ENCODE measurements at places on chromosomes 2 and 18.
A peak's percentile ranks its signal among the peaks of the same experiment; 100 is the strongest.

DNA sequence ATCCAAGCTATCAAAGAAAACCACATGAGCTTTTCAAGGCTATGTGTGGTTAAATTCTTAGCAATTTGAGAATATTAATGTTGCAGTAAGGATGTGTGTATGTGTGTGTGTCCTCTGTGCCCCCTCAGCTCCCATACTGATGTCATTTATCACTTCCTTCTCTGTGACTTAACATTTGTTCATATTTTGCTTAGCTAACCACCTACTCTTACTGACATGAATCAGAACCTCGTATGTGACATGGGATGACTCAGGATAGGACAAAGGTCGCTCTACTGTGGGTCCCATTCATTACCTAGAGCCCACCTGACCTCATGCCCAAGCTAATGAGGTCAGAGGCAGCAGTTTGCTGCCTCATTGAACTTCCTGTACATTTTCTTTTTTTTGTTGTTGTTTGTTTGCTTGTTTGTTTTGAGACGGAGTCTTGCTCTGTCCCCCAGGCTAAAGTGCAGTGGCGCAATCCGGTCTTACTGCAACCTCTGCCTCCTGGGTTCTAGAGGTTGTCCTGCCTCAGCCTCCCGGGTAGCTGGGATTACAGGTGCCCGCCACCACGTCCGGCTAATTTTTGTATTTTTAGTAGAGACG, 36.3 kb downstream of the MOGAT1 start:
- no peak for DNase-seq

GRCh38 chr2:206311026-206311425, 36.6 kb downstream of the ZDBF2 start:
- DNase-seq, result no peak

GRCh38 chr2:213627835-213628460, 343.7 kb downstream of the SPAG16 start:
- DNase-seq, result no peak

- peak; percentile 98 for DNase-seq
These were observed at the start of gene NDUFV2 for GRCh38 chr18:9102508-9103375. NDUFV2 (plus strand) TSS chr18:9102699; CDS start chr18:9102744, 45 bp downstream.

DNA sequence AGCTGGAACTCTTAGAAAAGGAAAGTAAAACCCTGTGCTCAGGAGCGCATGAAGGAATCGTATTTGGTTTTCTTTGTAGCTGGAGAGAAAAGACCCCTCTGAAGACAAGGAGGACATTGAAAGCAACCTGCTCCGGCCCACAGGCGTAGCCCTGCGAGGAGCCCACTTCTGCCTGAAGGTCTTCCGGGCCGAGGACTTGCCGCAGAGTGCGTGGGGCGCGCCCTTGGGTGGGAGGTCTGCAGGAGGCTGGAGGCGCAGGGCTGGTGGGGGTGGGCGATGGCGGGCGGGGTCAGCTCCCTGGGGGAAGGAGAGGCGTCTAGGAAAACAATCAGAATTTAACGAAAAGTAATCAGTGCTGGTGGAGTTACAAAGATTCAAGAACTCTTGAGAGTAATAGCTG, 72.8 kb downstream of the DYSF start:
- no peak for DNase-seq

- peak; percentile 64 for DNase-seq
These were observed 11.9 kb upstream of the AGFG1 start for GRCh38 chr2:227460070-227460485.

- DNase-seq, result no peak
These were observed 114.1 kb downstream of the CABLES1 start for GRCh38 chr18:23249348-23249747.

GRCh38 chr2:236051351-236051750, 116.8 kb downstream of the GBX2 start:
- no peak for DNase-seq

- no peak for DNase-seq
These were observed 312.7 kb downstream of the CELF4 start for GRCh38 chr18:37252854-37253393.

DNA sequence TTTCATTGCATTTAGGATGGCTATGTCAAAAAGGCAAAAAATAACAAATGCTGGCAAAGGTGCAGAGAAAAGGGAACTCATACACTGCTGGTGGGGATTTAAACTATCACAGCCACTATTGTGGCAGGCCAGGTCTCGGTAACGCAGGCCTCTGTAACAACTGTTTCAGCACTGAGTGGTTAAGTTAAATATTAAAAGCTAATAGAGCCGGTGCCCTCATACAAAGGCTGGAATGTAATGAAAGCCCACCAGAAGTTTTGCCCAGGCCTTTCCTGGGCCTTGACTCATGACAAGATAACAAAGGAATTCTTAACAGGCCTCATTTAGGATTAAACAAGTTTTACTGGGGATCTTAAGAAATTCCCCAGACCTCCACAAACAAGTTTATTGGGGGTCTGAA, 10.7 kb downstream of the MERTK start:
- DNase-seq, result no peak

DNA sequence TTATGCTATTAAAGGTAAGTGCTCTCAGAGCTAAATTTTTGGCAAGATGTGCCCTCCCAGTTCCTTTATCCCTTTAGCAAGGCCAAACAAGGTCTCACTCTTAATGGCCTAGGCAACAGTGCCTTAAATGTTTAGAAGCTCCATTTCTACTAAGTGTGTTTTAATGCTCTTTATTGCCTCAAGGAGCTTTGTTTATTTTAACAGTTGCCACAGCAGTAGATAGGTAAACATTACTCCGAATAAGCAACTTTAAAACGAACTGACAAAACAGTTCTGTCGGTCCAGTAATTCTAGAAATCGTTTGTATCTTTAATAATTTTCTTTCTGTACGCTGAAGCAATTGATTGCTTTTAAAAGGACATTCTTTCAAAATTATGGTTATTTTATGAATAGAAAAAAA, 74.5 kb downstream of the PIEZO2 start:
- no peak for DNase-seq

GRCh38 chr2:172226244-172227061, 123.8 kb upstream of the DLX2 start:
- DNase-seq, result no peak

GRCh38 chr2:75041731-75042600, 83.5 kb downstream of the POLE4 start:
- no peak for DNase-seq

GRCh38 chr2:233351423-233351822, 2.9 kb upstream of the DGKD start:
- no peak for DNase-seq

DNA sequence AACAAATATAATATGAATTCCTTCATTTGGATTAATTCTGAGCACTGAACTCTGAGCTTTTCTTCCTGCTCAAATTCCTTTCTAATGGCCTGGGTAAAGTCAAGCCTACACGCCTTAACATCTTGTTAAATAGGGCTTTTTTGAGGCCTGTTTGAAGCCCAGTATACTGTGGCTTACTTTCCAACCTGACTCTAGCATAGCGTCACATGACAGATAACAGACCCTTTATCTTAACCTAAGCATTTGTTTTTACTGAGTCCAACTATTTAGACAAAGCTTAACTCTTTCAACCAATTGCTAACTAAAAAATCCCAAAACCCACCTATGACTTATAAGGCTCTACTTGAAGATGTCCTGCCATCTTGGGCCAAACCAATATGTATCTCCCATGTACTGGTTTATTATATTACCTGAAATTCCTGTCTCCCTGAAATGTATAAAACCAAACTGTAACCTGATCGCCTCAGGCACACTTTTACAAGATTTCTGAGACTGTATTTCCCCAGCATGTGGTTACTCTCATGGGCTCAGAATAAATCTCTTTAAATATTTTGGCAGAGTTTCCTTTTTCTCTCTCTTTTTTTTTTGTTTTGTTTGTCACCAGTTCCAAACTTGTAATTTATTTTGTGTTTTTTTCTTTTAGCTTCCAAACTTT, 271.1 kb upstream of the VWC2L start:
- no peak for DNase-seq

DNA sequence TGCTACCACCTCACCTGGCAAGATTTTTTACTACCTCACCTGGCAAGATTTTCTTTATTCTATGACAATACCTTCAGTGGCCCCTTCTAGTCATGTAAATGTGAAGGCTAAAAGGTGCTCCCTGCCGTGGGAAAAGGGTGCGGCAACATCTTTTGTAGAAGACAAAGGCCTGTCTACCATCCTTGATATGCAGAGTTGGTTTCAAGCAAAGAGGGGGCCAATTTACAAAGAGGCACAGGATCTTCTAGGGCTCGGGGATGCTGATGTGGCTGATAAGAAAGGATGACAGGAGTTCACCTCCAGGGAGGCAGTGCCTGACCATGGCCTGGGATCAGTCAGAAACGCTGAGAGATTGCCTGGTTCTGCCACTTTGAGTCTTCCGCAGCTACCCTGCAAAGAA, 165.4 kb upstream of the SLC1A4 start:
- DNase-seq, result no peak

DNA sequence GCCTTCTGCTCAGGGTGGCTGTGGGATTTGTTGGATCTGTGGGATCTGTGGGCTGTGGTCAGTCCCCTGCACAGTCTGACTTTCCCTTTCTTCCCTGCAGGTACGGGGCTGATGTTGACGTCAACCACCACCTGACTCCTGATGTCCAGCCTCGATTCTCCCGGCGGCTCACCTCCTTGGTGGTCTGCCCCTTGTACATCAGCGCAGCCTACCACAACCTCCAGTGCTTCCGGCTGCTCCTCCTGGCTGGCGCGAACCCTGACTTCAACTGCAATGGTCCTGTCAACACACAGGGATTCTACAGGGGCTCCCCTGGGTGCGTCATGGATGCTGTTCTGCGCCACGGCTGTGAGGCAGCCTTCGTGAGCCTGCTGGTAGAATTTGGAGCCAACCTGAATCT, 17.5 kb downstream of the ASB1 start:
- no peak for DNase-seq

GRCh38 chr2:69465513-69466456, 28.6 kb upstream of the NFU1 start:
- no peak for DNase-seq

DNA sequence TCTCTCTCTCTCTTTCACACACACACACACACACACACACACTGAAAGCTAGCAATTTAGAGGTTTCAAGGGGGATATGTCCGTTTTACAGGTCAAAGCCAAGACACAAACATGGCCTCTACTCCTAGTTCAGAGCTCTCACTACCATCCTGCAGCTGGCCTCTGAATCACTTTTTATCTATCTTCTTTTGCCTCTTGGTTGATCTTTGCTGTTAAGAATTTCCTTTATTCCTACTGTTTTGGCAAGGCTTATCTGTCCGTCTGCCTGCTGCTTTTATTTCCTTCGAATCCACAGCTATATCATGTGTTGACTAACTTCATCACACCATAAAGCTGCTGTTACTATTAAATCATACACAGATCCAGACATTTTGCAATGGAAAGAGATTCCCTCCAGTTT, 543.0 kb downstream of the PLCL1 start:
- no peak for DNase-seq

DNA sequence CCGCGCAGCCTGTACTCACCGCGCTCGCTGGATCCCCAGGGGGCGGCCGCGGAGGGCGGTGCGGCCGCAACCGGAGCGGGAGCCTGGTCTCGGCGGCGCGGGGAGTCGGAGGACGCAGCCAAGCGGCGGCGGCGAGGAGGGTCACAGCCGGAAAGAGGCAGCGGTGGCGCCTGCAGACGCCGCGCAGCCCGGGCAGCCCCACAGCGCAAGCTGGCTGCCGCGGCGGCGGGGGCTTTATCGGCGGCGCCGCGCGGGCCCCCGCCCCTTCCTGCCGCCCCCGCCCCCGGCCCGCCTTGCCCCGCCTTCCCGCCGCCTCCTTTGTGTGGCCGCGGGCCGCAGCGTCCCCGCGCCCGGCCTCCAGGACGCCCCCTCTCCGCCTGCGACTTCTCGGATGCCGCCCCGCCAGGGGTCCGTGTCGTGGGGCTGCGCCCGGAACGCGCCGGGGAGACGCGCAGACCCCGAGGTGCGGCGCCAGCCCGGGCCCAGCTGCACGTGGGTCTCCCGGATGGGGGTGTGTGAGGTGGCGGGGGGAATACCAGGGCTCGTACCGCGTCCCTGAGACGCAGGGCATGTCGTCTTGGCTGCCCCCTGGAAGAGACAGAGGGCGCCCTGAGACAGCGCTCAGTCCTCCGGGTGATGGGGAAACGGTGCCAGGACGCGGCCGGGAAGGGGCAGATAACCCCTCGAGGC, at the start of gene SERPINE2:
TSS of gene SERPINE2 (minus strand) at position 207 of the 690 bp plus-strand sequence. CDS start 37,386 bp downstream, outside the sequence.
- DNase-seq, result peak; percentile 54

DNA sequence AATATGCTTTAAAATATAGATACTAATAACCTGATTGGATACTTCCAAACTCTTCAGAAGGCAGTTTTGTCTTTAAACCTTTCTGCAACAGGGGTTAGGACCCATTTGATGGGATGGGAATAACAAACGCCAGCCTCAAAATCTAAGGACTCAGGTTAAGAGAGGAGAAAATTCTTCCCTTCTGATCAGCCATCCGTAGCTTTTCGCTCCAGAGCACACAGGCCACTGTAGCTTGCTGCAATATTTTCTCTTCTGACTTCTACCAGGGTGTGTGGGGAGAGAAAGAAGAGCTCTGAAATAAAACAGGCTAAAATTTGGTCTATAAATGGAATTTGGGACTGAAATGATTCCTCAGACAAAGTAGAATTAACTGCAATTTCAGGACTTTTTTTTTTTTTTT, 95.1 kb downstream of the ALPK2 start:
- DNase-seq, result no peak

- DNase-seq, result no peak
These were observed 11.9 kb downstream of the CAPN10 start for GRCh38 chr2:240598311-240598911.

DNA sequence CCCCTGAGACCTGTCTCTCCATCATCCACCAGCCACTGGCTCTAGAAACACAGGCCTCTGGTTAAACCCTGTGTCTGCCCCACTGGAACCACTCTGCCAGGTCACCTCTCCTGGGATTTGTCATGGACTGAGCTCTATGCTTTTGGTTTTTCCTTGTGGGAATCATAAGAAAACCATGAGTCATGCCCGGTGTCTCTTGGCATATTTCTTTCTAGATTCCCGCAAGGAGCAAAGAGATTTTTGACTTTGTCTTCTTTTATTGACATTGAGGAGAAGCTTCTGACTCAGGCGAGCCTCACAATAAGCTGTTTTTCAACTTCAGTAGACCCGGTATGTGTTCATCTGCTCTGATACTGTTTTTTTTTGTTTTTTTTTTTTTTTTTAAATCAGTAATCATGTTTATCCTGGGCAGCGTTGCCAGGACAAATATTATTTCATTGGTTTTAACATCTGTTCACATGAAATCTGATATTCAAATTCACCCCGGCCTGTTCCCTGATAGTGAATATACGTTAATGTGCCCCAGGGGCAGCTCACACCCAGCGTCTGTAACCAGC, 207.1 kb downstream of the ACKR3 start:
- DNase-seq, result no peak

DNA sequence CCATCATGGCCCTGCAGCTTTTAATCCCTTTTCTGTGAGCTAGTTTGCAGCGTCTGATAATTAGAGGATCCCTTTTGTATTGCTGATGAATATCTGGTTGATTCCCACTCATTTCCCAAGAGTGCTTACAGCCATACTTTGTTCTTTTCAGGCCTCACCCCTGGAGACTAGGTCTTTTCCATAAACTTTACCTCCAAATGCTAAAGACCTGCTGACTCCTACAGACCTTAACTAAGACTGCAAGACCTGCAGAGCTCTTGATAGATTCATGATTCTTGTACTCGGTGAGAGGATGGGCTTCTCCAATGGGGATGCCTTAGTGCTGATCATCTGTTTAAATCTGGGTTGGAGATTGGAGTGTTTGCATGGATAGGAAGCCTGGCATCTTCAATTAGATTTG, 33.1 kb upstream of the DYNAP start:
- DNase-seq, result no peak
